ENCODE measurements at places on chromosomes 16 and 17.

DNA sequence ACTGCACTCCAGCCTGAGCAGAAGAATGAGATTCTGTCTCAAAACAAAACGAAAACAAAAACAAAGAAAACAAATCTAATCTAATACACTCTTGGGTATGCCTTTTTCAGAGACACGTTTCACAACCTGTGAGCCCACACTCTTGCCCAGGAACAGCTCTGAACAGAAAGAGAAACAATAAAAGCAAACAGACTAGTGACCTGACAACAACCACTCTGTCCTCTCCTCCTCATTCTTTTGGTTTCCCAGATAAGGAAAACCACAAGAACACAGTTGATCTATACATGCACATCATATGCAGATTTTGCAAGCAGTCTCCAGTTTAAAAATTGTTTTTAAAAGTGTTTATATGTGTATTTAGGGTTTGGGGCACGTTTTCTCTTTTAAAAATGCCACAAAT is 1.3 kb downstream of the MKS1 start:
- no peak for DNase-seq

DNA sequence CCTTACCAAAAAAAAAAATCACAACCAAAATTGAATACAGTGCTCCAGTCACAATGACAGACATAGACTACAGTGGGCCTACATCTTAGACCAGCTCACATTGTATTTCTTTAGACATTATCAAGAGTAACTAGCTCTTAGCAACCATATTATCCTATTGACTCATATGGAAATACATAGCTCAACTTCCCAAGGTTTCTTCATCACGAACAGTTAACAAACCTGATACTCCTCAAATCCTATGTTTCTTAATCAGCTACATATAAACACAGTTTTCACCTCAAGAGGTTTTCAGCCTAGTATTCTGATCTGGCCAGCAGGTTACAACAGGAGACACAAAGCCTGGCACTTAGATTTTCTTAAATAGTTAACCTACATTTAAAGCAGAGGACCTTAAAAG is 29.7 kb downstream of the CMC2 start:
- no peak for DNase-seq

GRCh38 chr16:57019746-57020145 is 30.4 kb downstream of the NLRC5 start:
- no peak for DNase-seq

GRCh38 chr16:77373726-77374125 is 61.1 kb downstream of the ADAMTS18 start:
- DNase-seq = no peak

DNA sequence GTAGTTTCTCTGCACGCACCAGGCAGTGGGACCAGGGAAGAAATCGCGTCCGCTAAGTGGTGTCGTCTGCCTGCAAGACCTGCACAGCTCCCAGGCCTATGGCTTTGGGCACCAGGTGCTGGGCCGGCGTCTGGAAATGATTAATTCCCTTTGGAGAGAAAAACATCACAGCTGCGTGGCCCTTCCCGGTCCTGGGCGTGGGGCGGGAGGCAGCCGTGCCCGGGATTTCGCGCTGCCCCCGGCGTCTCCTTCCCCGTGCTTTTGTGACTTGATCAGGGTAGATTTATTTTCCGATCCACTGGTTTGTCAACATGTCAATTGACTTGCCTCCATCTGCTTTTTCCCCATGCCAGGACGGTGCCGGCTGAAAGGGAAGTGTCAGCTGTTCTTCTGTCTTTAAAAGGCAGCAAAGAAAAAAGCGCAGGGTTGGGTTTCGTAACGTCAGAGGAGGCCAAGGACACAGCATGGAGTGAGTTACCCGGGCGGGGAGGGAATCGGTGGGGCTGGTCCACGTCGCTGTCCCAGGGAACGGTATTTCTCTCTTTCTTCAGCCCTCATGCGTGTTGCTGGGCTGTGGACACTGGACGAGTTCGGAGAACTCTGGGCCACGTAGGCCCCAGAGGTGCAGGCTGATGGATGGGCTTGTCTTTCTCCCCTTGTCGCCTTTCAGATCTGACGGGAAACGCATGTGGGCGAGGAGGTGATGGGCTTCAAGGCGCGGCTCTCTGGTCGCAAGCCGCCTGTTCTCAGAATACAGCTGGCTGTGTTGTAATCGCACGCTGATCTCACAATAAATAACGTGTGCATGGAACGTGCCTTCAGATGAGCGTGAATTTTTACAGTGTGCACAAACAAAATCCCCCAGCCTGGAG is 188.1 kb upstream of the ZNF469 start:
- DNase-seq = no peak

- no peak for DNase-seq
Observed at GRCh38 chr17:70073310-70073709, 1.7 kb upstream of the KCNJ16 start.

- no peak for DNase-seq
Observed at GRCh38 chr17:16013943-16014407, 14.4 kb downstream of the TTC19 start.

DNA sequence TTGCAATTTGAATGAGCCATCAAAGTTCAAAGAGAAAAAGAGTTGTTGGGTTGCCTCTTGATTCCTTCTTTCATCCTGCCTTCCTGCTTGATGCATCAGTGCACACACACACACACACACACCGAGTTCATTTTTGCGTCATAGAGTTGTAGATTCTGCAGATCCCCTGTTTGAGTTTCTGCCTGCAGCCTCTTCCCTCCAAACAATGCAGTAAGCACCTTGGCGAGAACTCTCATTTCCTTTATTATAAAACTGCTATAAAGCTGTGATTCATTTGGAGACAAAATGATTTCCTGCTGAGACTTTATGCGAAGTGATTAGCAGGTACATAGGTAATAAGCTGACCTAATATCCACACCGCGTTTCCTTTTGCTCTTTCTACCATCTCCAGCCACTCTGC is 26.7 kb downstream of the DNAH9 start:
- DNase-seq = no peak

GRCh38 chr16:59045501-59045900 is 311.4 kb upstream of the GOT2 start:
- DNase-seq = no peak

- DNase-seq = no peak
Observed at GRCh38 chr17:18093616-18094408, 6.1 kb downstream of the DRG2 start.

GRCh38 chr16:73916829-73917594 is 379.6 kb upstream of the PSMD7 start:
- DNase-seq = no peak

- no peak for DNase-seq
Observed at GRCh38 chr16:88503374-88503770, 50.3 kb downstream of the ZFPM1 start.

DNA sequence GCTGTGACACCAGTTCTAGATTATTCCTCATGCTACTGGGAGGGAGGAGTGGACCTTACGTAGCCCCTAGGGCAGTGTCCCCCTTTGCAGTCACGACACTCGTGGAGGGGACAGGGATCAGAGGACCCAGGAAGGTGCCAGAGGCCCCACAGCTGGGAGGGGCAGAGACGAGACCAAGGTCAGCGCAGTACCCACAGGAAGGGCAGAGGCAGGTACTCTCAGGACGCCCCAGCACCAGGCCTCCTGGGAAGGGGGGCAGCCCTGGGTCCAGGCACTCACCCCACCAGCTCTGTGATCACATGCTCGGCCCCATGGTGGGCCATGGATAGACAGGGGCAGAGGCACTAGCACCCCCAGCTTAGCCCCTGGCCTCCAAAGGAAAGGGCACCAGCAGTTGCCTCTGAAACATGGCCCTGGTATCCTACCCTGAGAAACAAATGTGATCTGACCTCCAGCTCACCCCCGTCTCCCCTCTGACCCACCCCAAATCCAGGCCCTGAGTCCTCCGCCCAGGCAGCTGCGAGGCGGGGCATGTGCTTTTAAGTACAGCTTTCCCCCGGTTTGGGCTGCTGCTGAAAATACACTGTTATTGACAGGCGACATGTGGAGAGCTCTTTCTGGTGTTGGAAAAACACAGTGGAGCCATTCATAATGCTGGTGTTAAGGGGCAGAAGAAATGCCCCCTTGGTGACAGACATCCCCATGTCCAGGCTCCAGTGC is 361.9 kb downstream of the C16orf95 start:
- DNase-seq = no peak

- no peak for DNase-seq
Observed at GRCh38 chr17:41168121-41168520, at the start of gene KRTAP4-3. Gene KRTAP4-3, minus strand, starts transcription at chr17:41168221. Its CDS starts 49 bp downstream, at chr17:41168172.

GRCh38 chr16:49273771-49274170 is 7.9 kb downstream of the CBLN1 start:
- DNase-seq = no peak

GRCh38 chr16:57754354-57755060 is 18.9 kb downstream of the KATNB1 start:
- no peak for DNase-seq

DNA sequence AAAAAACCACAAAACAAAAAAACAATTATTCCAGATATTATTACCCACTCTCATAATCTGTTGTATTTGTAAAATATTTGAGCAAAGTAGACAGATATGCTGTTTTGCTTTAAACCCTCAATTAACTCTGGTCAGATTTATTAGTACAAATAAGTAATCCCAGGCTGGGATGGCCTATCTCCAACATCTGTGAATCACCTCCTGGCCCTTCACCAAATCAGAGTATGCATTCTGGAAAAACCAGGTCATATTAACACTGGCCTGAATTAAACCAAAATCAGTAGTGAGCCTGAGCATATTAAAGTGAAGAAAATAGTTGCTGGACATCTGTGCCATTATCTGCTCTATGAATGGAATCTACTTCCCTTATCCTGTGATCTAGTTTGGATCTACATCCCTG is 41.0 kb downstream of the STAT3 start:
- DNase-seq = no peak

GRCh38 chr17:27559506-27560481 is 71.2 kb upstream of the LGALS9 start:
- DNase-seq = no peak

DNA sequence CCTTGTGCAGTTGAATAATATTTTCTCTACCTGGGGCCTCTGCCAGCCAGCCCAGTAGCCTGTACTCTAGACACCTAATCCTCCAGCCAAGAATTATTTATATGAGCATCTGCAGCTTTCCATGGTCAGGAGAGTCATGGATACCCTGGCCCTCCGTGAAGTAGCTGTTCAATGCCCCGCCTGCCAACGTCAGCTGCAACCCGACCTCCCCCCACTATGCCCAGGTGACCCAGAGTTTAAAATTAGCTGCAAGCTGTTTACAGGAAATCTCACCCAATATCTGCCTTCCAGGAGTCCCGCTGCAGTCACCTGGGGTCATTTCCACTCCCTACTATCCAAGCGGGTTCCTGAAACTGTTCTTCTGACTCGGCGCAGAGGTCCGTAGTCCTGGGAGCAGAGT is 12.3 kb downstream of the SDR42E2 start:
- no peak for DNase-seq

GRCh38 chr17:38404174-38404943 is 23.9 kb upstream of the ARHGAP23 start:
- DNase-seq = no peak

DNA sequence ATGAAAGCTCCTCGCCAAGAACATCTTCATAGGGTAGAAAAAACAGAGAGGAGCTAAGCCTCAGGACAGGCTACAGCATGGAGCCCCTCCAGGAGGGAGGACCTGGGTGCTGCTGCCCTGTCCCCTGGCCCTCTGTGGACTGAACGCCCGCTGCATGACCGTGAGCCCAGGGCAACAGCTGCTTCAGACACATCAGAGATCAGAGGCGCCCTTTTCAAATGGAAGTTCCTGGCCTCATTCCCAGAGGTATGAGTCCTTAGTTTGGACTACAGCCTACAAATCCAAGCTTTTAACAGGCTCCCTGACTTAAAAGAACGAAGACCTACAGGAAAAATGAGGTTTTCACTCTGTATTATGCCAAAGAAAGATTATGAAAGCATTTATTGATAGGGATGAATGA is 48.5 kb downstream of the ZNF18 start:
- DNase-seq = no peak

GRCh38 chr16:70737377-70738082 is 51.7 kb upstream of the MTSS2 start:
- DNase-seq = no peak

- no peak for DNase-seq
Observed at GRCh38 chr17:78268951-78269905, 37.8 kb downstream of the TMEM235 start.

- DNase-seq = no peak
Observed at GRCh38 chr17:7249830-7250229, 1.7 kb downstream of the CTDNEP1 start.

GRCh38 chr16:27690608-27691007 is 140.7 kb downstream of the KATNIP start:
- DNase-seq = no peak

DNA sequence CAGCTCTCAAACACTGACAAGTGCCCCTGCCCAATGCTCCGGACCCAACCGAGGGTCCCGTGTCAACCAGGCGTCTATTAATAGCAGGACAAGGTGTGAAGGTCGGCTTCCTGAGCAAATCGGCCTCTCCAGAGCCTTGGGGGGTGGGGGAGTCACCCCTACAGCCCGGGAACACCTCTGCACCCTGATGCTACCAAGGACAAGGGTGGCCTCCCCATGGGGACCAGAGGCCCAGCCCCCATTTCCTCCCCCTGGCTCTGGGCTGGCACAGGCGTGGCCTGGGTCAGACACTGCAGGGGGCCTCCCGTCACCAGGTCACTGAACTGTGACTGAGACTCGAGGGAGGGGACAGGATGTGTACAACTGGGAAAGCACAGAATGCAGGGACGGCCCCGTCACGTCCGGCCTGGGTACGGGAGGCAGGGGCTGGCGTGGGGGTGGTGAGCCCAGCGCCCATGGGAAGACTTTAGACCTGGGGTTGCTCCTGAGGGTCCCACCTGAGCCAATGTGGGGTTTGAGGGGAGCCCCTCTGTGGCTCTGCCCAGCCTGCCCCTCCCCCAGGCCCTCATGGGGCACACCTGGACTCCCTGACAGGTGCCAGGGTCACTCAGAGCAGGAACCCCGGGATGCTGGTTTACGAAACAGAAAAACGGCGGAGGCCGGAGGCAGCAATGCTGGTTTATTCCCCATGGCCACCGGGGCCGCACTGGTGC is 579 bp upstream of the CYBA start:
- no peak for DNase-seq

DNA sequence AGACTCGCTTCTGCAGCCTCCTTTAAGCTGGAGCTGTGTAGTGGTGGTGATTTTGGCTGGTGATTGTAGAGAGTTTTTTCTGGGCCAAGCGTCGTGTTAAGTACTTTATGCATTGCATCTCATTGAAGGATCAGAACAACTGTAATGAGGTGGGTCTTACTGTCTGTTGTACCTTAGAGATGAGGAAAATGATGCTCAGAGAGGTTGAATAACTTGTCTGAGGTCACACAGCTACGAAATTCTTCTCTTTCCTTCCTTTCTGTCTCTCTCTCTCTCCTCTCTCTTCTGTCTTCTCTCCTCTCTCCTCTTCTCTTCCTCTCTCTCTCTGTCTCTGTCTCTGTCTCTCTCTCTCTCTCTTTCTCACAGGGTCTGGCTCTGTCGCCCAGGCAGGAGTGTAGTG is 82.8 kb downstream of the CNGB1 start:
- DNase-seq = no peak

DNA sequence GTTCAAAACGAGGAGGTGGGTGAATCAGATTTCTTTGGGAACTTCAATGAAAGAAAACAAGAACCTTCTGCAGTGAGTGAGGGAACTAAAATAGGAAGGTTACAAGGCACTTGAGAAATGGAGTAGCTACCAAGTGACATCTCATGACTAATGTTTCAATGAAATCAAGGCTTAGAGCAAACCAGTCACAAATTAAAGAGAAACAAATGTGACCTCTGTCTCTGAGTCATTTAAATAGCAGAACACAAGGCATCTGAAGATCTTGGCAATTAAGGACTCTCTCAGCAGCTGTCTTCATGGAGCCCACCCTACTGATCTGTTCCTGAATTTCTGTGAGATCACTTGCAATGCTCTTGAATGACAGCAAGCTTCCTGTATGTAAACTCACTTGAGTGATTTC is 109.5 kb downstream of the CDH11 start:
- DNase-seq = no peak

All from NCI-H2107 (cell line).